ENCODE measurements at places on chromosomes 5 and 9. TPM values are rescaled to one million over a fixed set of nuclear protein-coding genes. Genes with fewer than 3 reads are reported as not detected.
A peak's percentile ranks its signal among the peaks of the same experiment; 100 is the strongest.

- no peak for DNase-seq
Measured at GRCh38 chr9:101689039-101689438, 49.4 kb downstream of the GRIN3A start.

DNA sequence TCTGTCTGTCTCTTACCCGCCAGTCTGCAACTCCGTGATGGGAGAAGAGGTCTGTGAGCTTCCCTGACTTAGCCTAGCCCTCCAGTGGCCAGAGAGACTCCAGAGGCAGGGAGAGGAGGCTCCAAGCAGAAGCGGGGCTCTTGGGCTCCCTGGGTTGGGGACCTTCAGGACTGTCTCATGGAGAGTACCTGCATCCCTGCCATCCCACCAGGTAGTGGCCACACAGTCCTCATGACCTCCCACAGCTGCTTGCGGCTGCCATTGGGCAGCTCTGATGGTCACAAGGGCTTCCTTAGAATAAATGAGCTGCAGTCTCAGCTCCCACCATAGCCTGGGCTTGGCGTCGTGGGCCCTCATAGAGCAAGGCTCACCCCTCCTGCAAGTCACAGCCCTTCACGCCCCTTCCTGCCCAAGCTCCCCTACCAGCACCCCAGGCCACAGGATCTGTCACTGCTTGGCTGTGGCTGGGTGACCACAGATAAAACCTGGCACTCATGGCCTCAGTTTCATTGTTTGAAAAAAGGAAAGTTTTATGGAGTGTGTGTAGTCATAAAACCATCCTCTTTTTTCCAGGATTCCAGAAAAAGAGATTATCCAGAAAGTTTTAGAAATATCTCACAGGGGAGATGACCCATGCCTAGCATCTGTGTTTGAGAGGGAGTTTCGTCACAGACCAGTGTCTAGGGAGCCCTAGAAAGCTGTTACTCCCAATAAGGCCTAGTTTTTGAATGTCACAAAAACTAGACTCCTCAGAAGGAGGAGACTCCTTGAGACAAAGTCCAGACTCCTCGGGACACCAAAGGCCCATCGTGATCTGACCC is 48.4 kb downstream of the PPARGC1B start:
- DNase-seq = no peak

DNA sequence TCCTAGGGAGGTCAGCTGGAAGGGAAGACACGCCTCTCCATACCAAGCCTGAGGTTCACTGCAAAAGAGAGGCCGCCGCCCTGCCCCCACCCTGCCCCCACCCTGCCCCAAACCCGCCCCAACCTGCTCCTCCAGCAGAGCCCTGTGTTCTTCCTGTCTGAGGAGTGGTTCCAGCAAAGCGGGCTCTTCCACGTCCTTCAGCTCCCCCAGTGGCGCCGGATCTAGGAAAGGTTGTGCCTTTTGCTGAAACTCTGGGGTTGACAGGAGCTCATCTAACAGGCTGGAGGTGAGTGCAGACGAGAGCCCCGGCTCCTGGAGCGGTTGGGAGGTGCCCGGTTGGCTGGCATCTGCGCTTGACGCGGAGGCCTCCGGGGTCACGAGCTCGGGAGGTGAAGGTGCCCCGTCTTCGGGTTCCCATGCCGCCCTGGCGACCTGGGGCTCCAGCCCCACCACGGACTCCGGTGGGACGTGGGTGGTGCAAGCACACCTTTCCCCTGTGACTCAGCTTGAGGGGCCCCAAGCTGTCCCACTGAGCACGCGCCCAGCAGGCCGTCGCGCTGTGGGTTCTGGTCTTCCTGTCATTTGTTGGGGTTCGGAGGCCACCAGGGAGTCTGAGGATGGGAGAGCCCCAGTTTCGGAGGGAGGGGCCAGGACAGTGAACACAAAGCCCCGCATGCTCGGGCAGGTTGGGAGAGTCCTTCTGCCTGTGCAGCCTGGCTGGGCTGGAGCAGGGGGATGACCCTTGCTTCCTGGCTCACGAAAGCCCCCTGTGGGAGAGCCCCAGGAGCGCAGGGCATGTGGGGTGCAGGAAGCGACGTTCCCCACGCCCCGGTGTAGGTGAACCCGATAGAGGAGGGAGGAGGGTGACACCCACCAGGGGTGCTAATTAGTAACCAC is 1467.1 kb downstream of the FOXD4L5 start:
- peak; percentile 30 for DNase-seq

DNA sequence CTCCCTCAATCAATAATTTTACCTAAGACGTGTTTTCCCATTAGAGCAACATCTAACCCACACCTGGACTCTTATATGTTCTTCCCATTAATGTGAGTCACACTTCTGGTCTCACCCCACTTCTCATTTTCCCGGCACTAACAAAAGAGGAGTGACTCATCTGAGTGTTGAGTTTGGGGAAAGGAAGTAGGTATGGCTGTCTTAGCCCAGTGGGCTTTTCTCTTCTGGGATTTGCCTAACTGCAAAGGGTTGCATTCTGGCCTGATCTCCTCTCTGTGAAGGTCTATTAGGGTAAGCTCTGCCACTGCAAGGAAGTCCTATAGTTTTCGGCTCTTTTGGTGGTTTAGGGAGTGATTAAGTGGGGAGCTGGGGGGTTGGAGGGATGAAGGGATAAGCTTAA is 195.6 kb downstream of the KIAA0825 start:
- DNase-seq = no peak

The MARVELD2 gene
- total RNA-seq = 0.41 TPM

- no peak for DNase-seq
Measured at GRCh38 chr5:107853696-107854095, 183.0 kb upstream of the EFNA5 start.

DNA sequence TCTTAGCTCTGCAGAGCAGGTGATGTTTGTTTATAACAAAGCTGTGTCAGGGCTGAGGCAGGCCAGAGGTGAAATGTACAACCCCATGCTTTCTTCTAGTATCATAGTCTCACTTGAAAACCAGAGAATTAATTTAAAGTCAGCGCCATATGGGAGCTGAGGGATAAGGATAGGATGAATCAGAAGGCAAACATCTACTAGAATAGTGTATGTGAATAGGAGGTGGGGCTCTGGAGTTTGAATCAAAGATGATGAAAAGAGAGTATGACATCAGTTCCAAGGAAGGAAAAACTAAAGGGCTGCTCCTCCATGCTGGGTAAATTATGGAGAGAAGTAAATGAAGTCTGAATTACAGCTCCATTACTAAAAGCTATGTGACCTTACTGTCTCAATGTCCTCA is 441.5 kb downstream of the RASEF start:
- DNase-seq = no peak

Data from frontal cortex (tissue), 4 donors.